ENCODE measurements at places on chromosomes 1 and 21.

- no peak for DNase-seq
Measured at GRCh38 chr1:29281571-29281970, 45.2 kb downstream of the PTPRU start.

DNA sequence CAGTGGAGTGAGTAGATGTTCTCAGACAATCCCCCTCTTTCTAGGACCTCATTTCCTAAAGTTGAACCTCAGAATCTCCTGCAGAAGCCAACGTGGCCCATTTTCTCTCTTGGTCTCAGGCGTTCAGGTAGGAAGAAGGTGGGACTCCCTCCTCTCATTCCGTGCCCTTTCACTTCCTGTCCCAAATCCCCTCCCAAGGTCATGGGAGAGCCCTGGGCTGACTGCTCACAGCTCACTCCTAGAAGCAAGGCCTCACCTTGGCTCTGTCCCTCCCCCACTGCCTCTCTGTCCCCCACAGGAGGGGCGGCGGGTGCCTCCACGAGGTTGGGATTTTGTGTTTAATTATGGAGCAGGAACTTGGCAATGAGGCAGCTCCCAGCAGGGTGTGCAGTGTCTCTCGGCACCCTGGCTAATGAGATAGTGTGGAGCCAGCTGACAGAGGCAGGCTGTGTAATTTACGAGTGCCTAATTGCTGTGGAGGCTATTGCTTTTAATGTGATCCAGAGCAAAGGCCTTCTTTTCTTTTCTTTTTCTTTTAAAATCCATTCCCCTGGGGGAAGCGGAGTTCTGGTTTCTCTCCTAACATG, 9.1 kb upstream of the CDK18 start:
- DNase-seq: no peak

DNA sequence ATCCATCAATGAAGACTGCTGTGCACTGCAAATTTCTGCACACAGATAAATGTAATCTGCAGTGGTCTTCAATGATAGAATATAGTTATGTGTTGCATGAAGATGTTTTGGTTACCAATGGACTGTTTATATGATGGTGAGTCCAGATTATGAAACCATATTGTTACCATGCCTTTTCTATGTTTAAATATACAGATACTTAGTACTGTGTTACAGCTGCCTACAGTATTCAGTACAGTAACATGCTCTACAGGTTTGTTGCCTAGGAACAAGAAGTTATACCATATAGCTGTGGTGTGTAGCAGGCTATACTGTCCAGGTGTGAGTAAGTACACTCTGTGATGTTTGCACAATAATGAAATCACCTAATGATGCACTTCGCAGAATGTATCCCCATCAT, 40.8 kb downstream of the SORT1 start:
- no peak for DNase-seq

GRCh38 chr1:21961799-21962198, 15.0 kb upstream of the CELA3B start:
- DNase-seq: no peak

DNA sequence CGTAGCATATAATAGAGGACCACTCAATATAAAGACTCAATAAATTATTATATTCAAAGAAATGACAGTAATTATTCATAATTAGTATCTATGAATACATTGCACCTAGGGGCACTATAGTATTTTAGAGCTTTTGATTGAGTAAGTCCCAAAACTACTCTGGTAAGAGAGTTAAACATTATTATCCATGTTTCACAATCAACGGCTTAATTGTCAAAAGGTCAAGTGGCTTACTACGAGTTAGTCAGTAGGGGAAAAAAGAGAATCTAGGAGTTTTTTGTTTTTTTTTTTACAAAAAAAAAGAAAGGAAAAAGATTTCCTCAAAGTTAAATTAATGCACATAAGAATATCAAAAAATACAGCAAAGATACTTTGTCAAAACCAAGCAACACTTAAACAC, 20.4 kb upstream of the LAMC1 start:
- no peak for DNase-seq

DNA sequence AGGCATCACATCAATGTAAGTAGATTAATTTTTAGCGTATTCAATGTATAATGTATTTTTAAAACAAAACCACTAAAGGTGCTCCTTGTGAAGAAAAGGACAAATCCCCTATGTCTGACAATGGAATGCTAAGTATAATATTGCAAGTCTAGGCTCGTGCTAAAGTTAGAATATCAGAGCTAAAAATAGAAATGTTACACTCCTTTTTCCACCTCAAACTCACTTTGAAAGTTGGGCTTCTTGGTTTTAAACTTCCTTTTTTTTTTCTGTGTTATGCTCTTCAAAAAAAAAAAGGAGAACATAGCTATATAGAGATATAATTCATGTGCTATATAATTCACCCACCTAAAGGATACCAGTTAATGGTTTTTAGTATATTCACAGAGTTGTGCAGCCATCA, 3.6 kb upstream of the SERBP1 start:
- no peak for DNase-seq

GRCh38 chr1:164855716-164856329, 296.8 kb downstream of the PBX1 start:
- DNase-seq: no peak

- DNase-seq: no peak
Measured at GRCh38 chr1:153799016-153799415, 23.8 kb downstream of the SLC27A3 start.

DNA sequence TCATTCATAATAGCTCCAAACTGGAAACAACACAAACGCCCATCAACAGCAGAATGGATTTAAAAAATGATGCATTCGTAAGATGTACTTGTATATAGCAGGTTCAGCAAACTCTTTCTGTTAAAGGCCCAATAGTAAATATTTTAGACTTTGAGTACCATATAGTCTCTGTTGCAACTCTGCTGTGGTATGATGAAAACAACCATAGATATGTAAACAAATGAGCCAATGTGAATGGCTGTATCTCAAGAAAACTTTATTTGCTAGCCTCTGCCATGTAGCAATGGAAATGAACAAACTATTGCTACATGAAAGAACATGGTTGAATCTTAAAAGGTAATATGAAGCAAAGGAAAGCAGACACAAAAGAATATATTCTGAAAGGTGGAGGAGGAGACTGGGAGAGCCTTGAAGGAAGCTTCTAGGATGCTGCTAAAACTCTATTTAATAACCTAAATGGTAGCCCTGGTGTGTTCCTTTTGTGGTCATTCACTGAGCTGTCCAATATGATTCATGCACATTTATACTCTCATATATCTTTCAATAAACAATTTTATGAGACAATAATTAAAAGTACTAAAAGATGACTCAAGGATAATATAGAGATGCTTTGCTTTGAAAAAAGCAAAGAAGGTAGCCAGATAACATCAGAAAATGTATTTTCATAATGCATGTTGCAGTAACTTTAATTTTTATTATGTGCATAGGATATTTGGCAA, 29.1 kb upstream of the FMO3 start:
- no peak for DNase-seq

DNA sequence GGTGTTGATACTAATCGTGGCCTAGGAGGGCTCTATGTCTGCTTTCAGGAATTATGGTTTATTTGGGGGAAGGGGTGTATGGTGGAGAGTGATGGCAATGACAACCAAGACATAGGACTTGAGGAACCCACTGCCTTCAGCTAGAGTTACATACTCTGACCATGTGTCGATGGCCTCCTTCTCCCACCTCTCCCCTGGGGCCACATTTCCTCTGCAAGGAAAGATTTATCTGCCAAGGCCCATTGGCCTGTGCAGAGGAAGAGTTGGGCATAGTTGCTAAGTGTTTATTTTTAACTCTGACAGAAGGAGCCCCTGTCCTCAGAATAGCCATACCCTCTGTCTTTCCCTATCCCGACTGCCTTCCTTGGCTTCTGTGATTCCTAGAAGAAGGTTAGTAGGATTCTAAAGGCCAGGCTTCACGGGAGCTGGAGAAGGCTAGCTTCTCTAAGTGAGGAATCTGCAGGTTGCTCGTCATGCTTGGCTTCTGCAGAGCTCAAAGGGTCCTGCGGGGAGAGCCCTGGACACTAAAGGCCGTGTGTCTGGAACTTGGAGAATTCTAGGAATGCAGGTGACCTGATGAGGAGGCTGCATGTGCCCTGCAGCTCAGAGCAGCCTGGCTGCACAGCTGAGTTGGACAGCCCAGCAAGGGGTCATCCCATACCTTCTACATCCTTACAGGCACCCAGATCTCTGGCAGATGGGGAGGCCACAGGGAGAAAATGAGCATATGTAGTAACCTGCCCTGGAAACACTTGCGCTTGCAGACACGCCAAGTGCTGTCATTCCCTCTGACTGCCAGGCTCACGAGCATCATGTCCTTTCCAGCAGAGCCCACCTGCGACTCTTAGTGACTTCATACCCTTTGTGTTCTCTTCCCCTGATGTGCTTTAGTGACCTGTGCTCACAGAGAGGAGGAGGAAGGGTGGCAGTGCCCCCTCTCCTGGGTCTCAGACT, 9.7 kb downstream of the MAPKAPK2 start:
- no peak for DNase-seq

- DNase-seq: no peak
Measured at GRCh38 chr1:170903961-170904360, 31.4 kb upstream of the MROH9 start.

- no peak for DNase-seq
Measured at GRCh38 chr1:150262388-150263320, 5.1 kb downstream of the CA14 start.

Measured in CD4-positive, alpha-beta T cell treated with Interleukin-1 beta for 1 hour (primary cell).